ENCODE measurements at places on chromosomes 7 and 10.

DNA sequence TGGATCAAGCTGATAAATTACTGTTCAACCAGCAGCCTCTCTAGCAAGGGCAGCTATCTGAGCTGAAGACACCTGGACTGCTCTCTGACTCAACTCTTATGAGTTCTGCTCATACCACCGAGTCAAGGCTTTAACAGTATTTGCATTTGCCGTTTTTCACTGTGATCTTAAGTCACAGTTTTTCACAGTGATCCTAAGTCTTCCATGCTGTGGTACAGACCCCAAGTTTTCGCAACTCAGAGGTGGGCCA, 31.3 kb downstream of the PIP4K2A start:
- DNase-seq: no peak

DNA sequence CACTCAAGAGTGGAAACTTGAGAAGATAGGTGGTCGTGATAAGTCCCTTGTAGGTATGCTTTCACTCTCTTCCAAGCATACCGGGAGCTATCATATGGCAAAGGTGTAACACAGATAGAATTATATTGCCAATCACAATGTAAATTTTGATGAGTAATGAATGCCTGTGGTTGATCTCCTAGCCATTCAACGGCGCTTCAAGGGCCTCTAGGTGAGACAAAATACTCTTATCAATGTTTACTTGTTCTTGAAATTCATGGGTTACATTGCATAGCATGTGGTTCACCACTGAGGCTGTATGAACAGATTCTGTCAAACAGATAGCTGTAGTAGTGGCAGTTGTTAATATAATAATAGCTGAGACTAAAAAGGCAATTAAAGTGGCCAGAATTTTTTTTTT, 82.4 kb downstream of the THSD7A start:
- no peak for DNase-seq

DNA sequence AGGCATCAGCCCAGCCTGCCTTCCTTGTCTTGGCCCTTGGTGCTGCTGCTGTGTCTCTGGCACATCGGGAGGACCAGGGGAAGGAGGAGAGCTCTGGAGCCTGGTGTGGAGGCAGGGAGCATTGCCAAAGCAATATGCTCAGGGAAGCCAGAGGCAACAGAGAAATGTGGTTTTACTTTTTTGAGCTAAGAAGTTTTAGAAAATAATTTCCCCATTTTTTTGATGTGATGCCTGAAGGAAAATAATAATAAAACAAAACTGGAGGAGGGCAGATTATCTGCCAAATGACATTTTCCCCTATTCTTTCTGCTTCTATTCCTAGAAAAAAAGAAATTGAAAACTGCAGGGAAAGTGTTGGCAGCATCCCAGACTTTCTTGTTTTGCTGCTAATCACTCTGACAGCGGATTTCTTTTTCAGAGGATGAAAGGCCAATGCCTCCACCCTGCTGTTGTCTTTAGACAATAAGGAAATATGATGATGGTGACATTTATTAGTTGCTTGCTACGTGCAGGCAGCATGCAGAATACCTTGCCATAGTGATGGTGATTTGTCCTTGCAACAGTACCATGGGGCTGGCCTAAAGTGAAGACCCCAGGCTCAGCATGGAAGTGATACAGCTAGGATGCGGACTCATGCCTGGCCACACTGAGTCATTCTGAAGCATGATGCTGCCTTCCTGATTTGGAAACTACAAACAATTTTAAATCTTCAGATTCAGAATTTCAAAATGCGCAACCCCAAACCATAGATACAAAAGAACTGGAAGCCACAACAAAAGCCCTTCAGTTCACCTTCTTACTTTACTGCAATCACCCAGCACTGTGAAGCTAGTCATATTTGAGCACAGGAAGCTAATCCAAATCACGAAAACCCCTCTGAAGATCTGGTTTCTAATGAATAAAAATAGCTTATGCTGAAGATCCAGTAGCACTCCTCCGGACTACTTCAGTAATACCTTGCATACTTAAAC, 260.2 kb upstream of the TMEM72 start:
- DNase-seq: no peak

DNA sequence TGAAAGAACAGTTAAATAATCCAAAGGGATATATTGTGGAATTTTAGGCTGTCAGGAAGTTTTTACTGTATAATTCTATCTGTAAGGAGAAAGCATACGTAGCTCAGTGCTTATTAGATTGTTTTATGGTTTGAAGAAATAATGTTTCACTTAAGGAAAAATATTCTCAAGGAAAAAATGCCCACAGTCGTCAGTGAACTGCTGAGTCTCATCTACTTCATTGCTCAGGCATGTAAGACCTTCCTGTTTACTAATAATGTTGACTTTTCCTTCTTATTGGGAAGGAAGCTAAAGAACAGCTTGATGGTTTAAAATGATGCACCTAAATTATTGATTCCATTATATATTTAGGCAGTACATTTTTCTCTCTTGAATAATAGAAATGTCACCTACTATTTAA, 304.2 kb downstream of the SDK1 start:
- DNase-seq: no peak

DNA sequence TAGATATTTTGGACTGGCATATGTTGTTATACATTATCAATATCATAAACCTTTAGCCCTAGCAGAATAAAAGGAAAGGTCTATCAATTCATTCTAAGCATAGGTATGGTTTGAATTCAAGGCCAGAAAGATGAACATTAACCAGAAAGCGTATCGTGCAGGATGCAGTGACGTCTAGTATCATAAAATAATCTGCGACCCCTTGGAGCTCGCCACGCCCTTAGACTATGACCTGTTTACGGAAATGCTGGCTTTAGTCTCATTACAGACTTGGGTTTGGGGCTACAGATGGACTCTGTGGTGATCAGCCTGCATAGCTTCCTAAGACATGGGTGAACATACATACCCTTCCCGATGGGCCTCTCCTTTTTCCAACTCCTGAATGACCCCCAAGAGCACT, 21.5 kb downstream of the INSYN2A start:
- DNase-seq: no peak

GRCh38 chr10:4343091-4343490, 482.9 kb upstream of the AKR1E2 start:
- DNase-seq: no peak

DNA sequence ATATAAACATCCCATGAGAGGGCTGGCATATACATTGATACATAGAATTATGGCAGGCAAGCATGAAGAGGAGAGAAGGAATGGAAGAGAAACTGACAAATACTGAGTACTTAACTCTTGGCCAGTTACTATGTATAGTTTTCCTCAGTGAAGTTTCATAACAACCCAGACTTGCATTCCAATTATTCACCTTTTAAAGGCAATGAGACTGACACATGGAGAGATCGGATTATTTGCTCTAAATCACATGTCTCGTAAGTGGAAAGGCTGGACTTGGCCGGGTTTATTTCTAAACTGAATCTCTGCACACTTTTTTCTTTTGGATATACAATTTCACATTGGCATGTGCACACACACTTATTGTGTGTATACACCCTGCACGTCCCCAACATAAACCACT, 548.3 kb downstream of the PHTF2 start:
- DNase-seq: no peak

DNA sequence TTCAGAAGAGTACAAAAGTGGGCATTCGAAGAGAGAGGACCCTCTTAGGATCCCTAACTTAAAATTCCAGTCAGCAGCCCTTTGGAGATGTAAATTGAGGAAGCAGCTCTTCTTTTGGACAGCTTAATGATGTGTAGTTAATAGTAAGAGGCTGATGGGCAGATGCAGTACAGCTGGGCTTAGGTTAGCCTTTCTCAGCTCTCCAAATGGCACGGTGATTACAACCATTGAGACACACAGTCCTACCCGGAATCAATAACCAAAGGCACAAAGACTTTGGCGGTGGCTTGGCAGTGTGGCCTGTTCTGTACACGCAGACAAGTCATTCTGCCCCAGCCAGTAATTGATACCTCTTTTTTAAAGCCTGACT, 26.8 kb downstream of the GAD2 start:
- no peak for DNase-seq

Measured in HuH-7 (cell line).